ENCODE measurements at places on chromosomes 6 and 20.

GRCh38 chr6:69861986-69862385, 4.4 kb upstream of the COL19A1 start:
- DNase-seq: no peak

- DNase-seq: no peak
Measured at GRCh38 chr20:31537116-31537871, 23.1 kb downstream of the HM13 start.

GRCh38 chr6:78324213-78324612, 543.1 kb upstream of the IRAK1BP1 start:
- DNase-seq: no peak

- DNase-seq: no peak
Measured at GRCh38 chr6:14274546-14275492, 157.2 kb downstream of the CD83 start.

DNA sequence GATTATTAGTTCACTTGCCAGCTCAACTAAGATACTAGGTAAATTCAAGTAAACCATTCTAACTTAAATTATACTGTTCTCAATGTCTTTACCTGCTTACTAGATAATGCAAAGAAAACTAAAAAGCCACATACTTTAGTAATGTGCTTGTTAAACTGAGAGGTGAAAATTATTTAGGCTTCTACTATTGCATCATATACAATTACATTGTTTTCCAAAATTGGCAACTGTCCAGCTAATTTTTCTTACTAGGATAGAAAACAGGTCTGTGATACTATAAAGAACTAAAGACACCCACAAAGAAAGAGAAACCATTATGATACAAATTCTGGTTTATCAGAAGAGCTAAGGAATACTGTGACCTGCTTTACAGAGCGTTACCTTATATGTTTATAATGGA, 45.6 kb upstream of the ALDH8A1 start:
- no peak for DNase-seq

- no peak for DNase-seq
Measured at GRCh38 chr6:164455835-164456234, 853.6 kb downstream of the C6orf118 start.

GRCh38 chr6:3522561-3523260, 65.9 kb upstream of the SLC22A23 start:
- no peak for DNase-seq
